CD4-positive, alpha-beta T cell treated with Interleukin-4 for 4 hours (primary cell): ENCODE measurements at places on chromosomes 6 and 20.

DNA sequence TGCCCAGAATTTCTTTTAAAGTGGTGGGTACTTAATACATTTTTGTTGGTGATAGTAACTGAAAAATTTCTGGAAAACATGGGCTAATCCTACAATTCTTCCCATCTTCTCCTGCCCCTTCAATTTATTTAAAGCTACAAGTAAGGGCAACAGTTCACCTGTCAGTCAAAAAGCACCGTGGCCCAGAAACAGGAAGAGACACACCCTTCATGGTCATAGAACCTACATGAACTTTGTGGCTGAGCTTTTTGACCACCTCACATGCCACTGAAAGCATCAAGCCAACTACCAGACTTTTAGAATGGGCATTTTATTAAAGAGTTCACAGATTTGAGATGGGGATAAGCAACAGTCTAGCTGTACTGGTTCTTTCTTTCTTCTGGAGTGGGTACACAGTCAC, 201.1 kb upstream of the CNR1 start:
- DNase-seq, result no peak

DNA sequence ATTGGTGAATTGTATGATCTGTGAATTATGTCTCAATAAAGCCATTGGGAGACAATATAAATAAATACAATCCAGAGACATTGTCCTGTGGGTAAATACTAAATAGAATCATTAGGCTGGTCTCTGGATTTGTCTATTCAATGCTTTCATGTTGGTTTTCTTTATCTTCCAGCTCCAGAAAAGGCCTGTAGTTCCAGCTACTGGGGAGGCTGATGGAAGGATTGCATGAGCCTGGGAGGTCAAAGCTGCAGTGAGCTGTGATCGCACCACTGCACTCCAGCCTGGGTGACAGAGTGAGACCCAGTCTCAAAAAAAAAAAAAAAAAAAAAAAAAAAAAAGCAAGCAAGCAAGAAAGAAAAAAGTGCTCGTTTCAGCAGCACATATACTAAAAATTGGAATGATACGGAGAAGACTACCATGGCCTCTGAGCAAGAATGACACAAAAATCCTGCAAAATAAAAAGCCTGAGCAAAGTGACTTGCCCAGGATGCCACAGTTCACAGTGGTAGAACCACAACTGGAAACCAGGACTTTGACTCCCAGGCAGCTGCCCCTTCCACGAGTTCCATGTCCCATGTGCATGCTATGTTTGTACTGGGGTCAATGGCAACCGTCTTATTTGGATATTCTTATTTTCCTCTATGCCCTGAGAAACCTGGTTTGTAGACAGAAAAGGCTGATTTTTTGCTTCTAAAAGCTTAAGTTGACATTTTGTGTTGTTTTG, 33.6 kb upstream of the GMPR start:
- DNase-seq, result no peak

- no peak for DNase-seq
Measured at GRCh38 chr6:138031850-138032249, 75.4 kb downstream of the PERP start.

DNA sequence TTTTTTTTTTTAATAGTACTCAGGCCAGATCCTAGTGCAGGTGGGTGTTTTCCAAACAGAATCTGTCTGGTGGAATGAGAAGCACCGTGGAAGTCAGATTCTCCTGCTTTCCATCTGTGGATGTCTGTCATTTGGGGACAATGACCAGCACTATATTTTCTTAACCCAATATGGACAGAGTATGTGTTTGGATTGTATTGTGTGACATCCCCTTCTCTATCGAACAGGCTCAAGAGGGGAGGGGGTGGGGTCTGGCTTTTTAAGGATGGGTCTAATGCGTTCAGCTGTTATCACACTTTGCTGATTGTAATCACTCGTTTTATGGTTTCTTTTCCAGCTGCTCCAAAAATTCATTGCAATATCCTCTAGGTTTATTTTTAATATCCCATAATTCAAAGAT, 197.5 kb upstream of the CEP162 start:
- no peak for DNase-seq

DNA sequence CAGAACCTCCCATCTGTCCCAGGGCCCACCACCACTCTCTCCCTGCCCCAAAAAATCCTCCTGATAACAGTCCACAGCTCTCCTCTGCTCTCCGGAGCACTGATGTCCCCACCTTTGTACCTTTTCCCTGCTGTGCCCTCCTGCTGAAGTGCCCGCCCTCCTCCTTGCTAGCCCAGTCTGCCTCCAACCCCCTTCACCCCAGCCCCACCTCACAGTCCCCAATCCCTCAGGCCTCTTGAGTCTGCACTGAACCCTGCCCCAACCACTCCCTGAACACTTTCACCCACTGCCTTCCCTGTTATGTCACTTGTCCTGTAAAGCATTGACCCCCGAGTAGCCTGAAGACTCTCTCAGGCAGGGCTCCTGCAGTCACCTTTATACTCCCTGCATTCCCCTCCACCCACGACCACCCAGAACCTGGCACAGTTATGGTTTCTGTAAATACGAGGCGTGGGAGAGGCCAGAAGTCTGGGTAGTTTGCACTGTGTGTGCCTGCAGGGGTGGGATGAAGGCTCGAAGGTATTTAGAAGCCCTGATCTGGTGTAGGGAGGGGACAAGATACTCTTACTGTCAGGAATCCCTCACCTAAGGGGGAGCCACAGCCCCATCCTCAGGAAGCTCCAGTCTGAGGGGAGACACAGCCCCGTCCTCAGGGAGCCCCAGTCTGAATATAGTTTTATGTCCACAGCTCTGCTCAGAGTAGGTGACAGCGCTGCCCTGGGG, 5.4 kb downstream of the GLP1R start:
- DNase-seq, result no peak

DNA sequence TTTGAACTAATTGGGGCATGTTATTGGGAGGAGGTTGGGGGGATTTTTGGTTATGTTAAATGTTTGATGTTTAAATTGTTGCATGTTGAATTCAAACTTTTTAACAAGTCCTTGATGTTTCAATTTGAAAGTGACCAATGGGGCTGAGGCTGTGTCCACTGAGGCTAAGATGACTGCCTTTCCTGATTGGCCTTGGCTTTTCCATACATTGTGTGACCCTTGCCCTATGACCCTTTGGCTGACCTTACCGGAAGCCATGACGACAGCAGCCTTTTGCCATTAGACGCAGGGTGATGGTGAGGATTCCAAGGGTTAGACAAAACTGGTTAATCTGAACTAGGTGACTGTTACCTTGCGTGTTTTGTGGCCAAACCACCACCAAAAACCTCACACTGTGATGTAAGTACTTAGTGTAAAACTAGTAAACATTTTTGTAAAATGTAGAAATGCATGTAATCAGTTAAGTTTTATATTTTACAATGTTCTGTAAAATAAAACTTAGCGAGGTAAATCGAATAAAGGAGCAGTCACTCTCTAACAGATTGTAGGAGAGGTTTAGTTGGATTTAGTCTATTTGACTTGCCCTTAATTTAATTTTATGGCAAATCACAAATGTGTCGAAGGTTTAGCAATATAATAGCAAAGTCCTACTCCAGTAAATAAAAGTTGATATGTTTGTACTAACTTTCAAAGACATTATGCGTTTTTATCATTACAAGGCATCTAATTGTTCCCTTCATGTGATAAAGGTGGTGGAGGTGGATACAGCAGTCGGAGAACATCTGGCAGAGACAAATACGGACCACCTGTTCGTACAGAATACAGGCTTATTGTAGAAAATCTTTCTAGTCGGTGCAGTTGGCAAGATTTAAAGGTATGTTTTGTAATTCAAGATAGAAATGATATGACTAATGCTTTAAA, 1.6 kb downstream of the SRSF6 start:
- no peak for DNase-seq
